ENCODE measurements at places on chromosomes 6 and 20.

DNA sequence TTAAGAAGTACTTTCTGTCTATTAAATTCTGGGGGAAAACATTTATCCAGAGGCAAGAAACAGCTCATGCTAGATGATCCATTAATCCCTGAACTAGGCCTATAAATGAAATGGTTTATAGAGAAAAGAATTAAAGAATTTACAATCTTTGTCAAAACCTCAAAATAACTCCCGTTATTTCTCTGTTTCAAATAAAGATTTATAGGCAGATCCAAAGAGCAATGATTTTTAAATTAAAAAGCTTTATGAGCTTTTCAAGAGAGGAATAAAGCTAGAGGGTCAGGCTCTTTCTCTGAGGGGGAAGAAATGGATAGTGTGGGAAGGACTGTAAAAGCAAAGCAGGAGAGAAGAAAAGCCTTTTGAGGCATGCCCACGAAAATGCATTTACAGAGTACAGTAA lies 82.5 kb upstream of the OGFRL1 start:
- no peak for DNase-seq

- DNase-seq: peak; percentile 66
Measured at GRCh38 chr6:6007366-6008088, 802 bp upstream of the NRN1 start.

DNA sequence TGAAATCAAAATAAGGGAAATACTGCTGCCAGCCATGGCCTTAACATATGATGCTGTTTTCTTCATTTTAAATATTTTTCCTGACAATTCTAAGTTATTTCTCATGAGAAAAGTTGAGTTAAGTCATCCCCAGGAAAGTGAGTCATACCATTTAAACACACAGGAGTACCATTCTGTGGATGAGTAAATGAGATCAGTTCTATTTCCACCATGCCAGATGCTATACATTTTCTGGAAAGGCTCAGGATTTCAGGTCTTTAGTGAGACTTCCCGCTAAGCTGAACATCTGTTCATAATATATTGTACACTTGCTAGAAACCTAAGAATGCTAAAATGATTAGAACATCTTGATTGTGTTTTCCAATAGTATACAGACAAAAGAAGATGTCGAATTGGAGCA lies 256.2 kb upstream of the MANEA start:
- DNase-seq: peak; percentile 46

DNA sequence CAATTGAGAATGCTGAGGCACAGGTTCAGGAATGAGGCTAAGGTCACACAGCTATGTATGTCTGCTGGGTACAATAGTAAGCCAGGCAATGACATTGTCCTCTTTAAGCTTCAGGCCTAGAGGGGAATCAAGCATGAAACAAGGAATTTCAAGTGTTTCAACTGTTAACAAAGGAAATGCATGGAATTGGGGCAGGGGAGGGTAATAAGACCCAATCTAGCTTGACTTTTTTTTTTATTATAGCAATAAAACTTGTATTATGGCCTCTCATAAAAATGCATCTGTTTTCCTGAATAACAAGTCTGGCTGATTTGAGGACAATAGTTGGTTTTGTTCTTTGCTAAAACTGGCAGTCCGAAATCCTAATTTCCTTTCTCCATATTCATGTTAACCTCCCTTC lies 336.7 kb downstream of the CBLN4 start:
- DNase-seq: no peak

DNA sequence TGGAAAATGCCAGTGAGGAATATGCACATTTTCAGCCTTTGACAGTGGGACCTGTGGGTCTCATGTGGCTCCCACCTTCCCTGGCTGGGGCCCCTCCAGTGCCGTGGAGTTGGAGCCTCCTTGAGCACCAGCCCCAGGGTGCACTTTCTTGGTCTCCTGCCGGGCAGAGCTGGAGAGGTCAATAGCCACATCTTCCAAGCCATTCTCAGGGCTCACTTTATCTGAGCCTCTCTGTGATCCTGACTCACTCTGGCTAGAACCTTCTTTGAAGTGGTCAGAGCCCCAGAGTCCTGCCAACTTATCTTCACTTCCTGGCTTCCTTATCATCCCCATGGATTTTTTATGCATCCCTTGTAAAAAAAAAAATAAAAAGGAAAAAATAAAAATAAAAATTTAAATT lies 5.7 kb downstream of the VSX1 start:
- DNase-seq: no peak

GRCh38 chr20:2616634-2617033 lies 35.8 kb upstream of the NOP56 start:
- DNase-seq: no peak

- no peak for DNase-seq
Measured at GRCh38 chr20:58647162-58647795, 3.8 kb upstream of the STX16 start.

DNA sequence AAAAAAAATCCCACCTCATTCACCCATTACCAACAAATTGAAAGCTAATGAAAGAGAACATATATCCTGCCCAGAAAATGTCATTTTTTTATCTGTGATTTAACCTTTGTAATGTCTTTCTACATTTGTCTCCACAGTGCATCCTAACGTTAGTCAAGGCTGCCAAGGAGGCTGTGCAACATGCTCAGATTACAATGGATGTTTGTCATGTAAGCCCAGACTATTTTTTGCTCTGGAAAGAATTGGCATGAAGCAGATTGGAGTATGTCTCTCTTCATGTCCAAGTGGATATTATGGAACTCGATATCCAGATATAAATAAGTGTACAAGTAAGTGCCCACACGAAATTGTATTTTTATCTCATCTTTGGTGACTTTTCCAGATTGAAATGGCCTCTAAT lies 30.0 kb downstream of the RSPO3 start:
- DNase-seq: no peak

GRCh38 chr6:149429427-149430360 lies 29.6 kb downstream of the SUMO4 start:
- DNase-seq: no peak

GRCh38 chr6:24283043-24283985 lies 74.5 kb downstream of the DCDC2 start:
- peak; percentile 54 for DNase-seq

GRCh38 chr6:89559487-89559886 lies 79.1 kb downstream of the LYRM2 start:
- DNase-seq: peak; percentile 9

DNA sequence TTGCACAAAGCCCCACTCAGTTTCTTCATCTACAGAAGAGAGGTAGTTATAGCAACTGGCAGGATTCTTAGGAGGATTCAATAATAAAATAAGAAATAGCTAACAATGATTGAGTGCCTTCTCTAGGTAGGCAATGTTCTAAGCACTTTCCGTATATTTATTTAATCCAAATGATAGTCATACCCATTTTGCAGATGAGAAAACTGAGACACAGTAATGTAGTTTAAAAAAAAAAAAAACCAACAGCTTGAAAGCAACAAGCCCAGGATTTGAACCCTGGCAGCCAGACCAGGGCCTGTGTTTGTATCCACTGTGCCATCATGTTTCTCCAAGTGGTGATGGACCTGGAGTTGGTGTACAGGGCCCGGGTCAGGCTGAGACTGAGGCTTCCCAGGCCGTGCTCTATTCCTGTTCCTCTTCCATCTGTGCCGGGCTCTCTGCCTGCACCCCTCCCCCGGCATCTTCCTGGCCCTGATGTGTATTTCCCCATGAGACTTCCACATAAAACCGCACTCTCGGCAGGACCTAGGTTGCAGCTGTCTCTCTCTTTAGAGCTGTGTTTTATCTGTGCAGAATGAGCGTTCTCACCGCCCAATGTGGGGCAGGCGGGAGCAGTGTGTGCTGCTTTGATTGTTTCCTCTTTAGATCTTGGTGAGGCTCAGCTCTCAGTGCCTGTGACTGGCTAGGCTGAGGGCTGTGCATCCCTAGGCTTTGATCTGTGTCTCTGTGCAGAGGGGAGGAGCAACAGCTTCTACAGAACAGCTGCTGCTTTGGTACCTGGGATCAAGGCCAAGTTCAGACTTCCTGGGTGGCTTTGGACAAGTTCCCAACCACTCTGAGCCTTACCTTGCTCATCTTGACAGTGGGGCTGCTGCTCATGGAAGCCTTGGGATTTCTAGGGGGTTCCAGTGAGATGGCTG lies 49.5 kb downstream of the TOX2 start:
- DNase-seq: peak; percentile 80

GRCh38 chr6:119799596-119800509 lies 450.3 kb upstream of the MAN1A1 start:
- no peak for DNase-seq

- DNase-seq: peak; percentile 91
Measured at GRCh38 chr6:37717836-37718251, 20.2 kb upstream of the MDGA1 start.

GRCh38 chr20:62357187-62357667 lies 9.9 kb downstream of the LAMA5 start:
- peak; percentile 68 for DNase-seq

DNA sequence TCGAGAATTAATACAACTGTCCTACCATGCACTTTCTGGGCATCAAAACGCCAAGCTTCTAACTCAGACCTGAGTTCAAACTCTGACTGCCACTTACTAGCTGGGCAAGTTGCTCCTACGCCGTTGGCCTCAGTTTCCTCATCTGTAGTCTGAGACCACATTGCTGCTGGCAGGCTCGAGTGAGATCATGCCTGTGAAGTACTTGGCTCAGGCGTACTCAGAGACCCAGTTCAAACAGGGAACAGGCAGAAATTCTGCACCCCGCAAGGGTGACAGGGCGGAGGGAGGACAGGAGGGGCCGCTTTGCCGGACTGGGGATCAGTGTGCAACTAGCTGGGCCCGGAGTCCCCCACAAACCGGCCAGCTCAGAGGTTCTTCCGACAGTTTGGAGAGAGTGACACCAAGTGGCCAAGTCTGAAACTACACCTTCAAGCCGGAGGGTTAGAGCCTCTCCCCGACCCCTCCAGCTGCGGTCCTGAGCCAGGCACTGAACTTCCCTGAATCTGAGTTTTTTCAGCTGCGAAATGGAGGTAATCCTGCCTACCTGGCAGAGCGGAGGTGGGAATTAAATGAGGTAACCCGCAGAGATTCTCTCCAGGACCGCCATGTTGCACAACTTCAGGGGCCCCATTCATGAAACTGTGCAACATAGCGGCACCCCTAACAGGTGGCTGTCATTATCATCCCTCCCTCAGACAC lies 46.0 kb upstream of the PTPN1 start:
- peak; percentile 57 for DNase-seq

GRCh38 chr20:64152906-64153305 lies 11.3 kb upstream of the MYT1 start:
- no peak for DNase-seq

- DNase-seq: peak; percentile 29
Measured at GRCh38 chr6:45590226-45590625, 212.5 kb upstream of the SUPT3H start.

- no peak for DNase-seq
Measured at GRCh38 chr6:168412456-168412855, 28.5 kb upstream of the SMOC2 start.

DNA sequence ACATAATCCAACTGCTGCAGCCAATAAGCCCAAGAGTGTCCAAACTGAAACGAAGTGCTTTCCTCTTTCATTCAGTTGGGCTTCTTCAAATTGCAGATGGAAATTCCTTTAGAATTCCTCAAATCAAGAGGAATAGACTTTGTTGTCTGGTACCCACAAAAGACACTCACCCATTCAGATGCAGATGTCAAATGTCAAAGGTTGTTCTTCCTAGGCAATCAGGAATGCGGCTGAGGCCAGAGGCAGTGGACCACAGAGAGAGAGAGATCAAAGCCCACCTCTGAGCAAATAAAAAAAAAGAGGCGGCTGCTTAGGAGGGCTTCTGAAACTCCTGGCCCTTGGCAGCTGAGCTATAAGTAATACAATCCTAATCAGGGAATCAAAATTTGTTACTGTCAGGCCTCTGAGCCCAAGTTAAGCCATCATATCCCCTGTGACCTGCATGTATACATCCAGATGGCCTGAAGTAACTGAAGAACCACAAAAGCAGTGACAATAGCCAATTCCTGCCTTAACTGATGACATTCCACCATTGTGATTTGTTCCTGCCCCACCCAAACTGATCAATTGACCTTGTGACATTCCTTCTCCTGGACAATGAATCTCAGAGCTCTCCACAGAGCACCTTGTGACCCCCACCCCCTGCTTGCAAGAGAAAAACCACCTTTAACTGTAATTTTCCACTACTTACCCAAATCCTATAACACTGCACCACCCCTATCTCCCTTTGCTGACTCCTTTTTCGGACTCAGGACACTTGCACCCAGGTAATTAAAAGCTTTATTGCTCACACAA lies 303.0 kb upstream of the GJE1 start:
- no peak for DNase-seq

GRCh38 chr6:154080461-154081189 lies 41.6 kb downstream of the OPRM1 start:
- DNase-seq: peak; percentile 0

DNA sequence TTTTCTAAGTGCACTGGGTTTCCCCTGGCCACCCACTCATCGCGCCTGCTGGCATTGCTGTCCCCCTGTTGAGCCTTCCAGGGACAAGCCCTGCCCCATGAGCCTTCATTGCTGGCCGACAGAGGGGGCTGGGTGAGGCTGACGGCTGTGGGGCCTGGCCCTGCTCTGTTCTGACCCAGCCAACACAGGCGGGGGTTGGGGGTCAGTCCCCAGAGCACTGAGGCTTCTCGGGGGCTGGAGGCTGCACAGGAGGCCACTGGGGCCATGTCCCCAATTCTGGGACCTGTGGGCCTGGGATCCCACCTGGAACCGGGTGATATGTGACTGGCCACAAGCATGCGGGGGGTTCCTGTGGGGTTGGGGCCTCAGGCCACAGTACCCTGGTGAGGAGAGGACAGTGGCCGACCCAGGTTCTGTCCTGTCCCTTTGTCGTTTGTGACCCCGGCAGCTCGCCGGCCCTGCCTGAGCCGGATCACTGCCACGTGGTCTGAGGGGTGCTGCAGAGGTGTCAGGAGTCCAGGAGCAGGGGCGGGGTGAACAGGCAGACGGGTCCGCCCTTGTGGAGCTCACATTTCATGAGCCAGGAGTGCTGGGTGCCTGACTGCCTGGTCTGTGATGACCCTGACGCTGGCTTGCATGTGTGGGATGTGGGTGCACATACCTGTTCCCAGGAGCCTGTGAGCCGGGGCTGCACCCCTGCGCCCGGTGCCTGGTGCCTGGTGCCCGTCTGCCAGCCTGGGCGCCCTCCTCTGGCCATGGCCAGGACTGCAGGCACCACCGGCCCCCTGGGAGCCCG lies 2.1 kb upstream of the COL20A1 start:
- DNase-seq: peak; percentile 40

DNA sequence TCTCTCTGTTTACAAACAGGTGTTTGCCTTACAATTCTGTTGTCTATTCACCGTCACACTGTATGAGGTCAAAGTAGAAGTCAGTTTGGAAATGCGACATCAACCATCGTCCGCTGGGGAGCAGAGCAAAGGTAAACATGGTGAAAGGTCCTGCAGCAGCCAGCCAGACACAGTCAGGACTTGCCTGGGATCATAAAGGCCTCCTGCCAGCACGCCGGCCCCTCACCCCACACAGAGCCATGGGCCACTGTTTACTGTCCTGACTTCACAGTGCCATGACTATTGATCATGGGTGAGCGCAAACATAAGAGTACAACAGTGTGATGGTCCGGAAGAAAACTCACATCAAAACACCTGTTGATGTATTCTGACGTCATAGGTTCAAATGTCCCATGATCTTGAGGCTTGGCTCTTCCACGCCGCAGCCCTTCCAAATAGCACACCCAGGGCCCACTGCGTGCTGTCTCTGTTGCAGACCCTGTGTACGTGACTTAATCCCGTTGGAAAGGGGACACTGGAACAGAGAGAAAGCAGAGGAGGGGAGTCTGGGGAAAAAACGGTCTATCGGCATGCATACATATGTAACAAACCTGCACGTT lies 16.9 kb upstream of the PPP1R3G start:
- no peak for DNase-seq
